ENCODE measurements at places on chromosomes 5 and 9.

GRCh38 chr5:32814141-32814540, 103.0 kb downstream of the NPR3 start:
- no peak for DNase-seq

GRCh38 chr9:14205463-14205862, 108.5 kb downstream of the NFIB start:
- DNase-seq = no peak

DNA sequence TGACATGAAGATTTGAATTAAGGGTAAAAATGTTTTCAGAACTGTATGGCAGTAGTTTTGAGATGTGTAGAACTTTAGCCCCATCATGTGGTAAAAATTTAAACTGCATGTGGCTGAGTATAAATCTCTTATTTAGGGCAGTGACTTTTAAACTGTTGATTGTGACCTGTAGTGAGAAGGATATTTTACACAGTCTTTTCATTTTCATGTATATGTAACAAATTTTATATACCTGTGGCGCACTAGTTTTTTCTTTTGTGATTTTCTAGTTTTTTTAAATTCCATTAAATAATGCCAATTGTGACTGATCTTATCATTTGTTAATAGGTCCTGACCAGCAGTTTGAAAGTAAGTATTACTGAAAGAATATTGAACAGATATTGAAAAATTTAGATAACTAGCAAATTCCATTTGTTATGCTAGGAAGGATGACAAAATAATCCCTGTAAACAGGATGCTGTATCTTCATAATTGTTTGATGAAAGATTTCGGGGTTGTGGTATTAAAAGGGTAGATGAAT, 47.2 kb downstream of the GPBP1 start:
- no peak for DNase-seq

DNA sequence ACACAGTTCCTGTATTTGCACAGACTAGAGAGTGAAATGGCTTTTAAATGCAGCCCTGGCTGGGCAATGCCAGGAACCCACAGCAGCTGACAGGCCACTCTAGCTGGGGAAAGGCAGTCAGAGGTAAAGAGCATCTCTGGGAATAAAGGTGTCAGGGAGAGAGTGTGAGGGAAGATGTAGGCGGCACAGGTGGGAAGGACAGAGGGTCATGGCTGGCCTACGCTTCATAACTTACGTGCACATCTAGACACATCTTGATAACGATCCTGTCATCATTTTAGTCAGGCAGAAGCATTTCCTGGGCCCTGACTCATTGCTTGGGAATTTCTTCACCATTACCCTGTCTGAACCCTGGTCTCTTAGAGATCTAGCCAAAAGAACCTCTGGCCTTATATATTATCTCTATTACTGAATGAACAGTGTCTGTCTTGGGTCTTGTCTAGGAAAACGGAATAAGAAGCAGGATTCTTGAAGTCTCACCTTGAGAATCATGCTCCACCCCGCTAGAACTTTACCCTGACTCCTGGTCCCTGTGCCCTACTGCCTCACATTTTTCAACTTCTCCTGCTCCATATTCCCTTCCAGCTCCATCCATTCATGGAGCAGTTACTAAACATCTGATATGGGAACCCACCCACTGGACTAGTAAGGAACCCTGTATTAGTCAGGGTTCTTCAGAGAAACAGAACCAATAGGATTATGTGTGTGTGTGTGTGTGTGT, 106.4 kb upstream of the ELL2 start:
- DNase-seq = no peak

- no peak for DNase-seq
Measured at GRCh38 chr5:13783726-13784125, 160.8 kb downstream of the DNAH5 start.

DNA sequence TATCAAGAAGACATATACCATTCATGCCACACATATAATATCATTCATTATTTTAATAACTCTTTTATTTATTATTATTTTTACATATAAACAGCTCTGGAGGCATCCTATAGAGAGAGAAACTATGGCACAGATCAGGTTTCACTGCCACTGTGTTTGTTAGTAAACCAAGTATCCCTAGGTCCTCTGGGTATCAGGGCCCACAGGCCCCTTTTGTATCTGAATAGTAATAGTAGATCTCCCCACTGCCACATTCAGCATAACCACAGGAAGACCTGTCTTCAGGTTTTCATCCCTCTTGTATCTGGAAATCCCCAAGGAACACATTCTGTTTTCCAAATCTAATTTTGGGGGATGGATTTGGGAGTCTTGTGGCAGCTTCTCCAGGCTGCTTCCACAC, 94.0 kb downstream of the SPATA31D1 start:
- no peak for DNase-seq

- no peak for DNase-seq
Measured at GRCh38 chr9:74643303-74643923, 146.3 kb downstream of the RORB start.

GRCh38 chr5:120139039-120139438, 325.1 kb upstream of the PRR16 start:
- DNase-seq = no peak
